ENCODE measurements at places on chromosomes 6 and 20.

DNA sequence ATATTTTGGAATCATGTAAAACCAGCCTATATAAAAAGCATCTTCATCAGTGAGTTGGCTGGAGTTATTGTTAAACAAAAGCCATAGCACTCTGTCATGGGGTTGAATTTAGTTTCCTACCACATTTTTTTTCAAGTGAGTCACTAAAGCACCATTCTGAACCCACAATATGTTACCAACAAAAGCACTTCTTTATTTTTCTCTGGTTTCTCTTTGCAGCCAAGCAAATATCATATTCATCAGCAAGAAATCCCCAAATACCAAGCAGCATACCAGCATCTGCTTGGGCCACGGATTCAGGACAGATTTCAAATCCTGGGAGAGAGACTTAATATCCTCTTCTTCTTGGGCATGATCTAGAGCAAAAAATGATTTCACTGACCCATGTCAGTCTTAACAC is 441.4 kb downstream of the BCKDHB start:
- DNase-seq: no peak

GRCh38 chr6:168534265-168534664 is 93.3 kb downstream of the SMOC2 start:
- DNase-seq: no peak

DNA sequence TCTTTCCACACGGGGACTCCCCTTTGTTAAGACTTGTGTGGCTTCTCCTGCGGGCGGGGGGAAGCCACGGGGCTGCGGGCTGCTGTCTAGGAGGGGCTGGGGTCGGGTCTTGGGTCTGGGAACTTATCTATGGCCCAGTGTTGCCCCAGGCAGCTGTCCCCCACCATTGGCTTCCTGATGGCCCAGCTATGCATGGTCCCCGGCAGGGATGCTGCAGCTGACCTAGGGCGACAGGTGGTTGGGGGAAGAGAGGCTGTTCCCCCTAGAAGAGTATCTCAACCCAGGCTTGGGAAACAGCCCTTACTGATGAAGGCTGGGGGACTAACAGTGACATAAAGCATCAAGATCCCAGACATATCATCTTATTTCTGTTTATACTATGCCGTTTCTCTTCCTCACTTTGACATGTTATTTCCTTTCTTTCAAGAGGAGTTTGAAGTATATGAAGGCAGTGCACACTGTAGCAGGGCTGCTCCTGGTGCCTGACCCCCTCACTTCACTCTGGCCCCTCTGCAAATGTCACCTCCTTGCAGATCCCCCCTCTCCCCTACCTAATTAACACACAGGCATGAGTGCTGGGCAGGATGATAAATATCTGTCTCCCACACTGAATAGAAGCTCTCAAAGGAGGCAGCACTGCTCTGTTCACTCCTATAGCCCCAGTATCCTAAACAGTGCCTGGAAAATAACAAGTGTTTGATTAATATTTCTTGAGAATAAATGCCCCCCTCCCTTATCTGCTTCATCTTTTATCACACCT is 87.0 kb downstream of the HIVEP2 start:
- DNase-seq: no peak

- DNase-seq: no peak
Observed at GRCh38 chr20:62539198-62540045, 63.6 kb upstream of the GATA5 start.

GRCh38 chr20:3258429-3258828 is 19.4 kb upstream of the SLC4A11 start:
- no peak for DNase-seq

DNA sequence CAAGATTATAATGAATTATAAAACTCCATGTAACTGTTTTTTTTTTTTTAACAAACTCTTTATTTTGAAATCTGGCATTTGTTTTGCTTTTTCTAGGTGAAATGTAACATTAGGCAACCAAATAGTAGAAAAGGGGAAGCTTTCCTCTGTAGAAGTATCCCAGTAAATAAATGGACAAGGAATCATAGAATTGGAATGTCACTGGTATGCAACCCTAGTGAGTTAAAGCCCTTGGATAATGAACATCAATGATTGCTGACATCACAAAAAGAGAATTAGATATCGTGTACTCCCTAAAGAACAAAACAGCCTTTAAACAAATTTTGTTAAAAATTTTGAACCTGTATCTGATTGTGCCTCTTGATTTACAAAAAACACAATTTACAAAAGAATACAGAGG is 93.9 kb upstream of the OGFRL1 start:
- DNase-seq: no peak

DNA sequence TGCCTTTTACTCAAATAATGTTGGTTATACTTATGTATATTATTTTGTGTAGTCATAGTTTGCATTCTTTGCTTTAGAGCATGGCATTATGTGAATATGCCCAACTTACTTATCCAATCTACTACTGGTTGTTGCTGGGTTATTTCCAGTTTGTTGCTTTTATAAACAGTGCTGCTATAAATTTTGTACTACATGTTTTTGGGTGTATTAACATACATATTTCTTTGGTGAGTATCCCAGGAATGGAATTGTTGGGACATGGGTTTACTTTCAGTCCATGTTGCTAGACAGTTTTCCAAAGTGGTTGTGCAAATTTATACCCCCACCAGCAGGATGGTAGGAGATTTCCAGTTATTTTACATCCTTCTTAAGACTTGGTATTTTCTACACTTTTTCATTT is 157.1 kb upstream of the THEMIS start:
- no peak for DNase-seq

- no peak for DNase-seq
Observed at GRCh38 chr20:58565461-58566175, 50.4 kb upstream of the APCDD1L start.

DNA sequence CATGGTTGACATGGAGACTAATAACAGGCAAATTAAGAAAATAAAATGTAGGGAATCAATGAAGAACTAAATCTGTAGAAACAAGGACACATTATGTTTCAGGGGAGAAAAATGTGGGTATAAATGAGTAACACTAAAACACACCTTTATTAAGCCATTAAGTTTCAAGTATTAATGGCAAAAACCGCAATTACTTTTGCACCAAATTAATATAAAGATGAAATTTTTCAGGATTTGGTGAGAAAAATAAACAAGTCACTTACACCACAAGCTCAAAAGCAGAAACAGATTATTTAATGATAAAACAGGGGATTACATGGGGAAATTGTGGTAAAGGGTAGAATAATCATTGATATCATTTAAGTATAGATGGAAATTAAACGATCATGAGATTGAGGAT is 793.8 kb upstream of the FLRT3 start:
- DNase-seq: no peak

GRCh38 chr20:56409521-56409920 is 2.5 kb upstream of the CASS4 start:
- DNase-seq: no peak

DNA sequence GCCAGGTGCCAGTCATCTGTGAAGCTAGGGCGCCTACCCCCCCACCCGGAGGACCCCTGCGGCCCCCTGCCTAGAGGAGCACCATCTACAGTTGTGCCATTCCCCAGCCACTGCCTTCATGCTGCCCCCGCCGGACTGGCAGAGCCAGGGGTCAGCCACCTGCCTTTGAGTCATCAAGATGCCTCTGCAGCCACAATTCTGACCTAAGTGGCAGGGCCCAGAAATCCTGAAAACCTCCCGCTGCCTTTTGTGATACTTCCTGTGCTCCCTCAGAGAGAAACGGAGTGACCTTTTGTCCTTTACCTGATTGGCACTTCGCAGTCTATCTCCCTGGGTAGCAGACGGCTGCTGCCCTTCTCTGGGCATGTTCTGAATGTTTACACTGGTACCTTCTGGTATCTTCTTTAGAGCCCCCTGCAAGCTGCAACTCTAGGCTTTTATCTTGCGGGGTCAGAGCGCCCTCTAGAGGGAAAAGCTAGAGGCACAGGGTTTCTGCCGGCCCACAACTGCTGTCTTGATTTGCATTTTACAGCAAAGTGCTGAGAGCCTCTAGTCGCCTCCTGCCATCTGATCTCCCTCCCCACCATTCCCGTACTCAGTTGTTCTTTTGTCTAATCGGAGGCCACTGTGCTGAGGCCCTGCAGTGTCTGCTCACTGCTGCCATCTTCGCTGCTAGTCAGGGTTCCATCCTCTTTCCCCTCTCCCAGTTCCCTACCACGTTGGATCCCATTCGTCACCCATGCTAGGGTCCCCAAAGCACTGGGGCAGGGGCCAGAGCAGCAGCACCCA is 26.9 kb downstream of the SPATA2 start:
- DNase-seq: peak; percentile 93

DNA sequence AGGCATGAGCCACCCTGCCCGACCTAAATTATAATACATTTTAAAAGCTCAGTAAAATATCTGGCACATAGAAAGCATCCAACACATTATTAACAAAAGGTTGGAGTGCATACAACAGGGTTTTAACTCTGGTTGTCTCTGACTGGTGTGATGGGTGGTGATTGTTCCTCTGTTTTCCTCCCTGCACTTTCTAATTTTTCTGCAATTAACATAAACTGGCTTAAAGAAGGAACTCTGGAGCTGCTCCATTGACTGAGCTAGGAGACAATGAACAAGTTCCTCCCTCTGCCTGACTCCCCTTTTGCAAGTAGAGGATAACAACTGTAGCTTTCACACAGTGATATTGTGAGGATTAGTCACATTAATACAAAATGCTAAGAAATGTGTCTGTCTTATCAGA is 48.5 kb upstream of the SIRPG start:
- DNase-seq: no peak

GRCh38 chr6:138957484-138957883 is 30.6 kb downstream of the REPS1 start:
- no peak for DNase-seq

GRCh38 chr6:110102411-110102810 is 77.1 kb downstream of the WASF1 start:
- DNase-seq: no peak

DNA sequence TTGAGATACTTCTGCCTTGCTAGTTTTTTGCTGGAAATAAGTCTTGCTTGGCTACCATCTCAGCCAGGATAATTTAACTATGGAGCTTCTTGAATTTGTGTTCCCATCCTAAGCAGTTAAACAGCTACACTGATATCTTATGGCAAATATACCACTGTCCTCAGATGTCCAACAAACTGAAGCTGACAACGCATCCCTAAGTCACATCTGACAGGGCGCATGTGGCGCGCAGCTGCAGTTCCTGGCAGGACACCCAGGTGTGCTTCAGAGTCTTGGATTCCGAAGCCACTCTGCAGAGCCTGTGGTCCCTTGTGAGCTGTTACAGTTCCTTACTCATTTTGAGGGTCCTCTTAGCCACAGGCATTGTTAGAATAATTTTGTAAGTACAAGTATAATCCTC is 127.9 kb downstream of the WDR27 start:
- no peak for DNase-seq

GRCh38 chr20:63896264-63897105 is 1.6 kb downstream of the DNAJC5 start:
- peak; percentile 85 for DNase-seq

GRCh38 chr6:136319732-136320131 is 30.1 kb upstream of the BCLAF1 start:
- peak; percentile 45 for DNase-seq

- DNase-seq: no peak
Observed at GRCh38 chr6:1313384-1313766, 1.5 kb downstream of the FOXQ1 start.

DNA sequence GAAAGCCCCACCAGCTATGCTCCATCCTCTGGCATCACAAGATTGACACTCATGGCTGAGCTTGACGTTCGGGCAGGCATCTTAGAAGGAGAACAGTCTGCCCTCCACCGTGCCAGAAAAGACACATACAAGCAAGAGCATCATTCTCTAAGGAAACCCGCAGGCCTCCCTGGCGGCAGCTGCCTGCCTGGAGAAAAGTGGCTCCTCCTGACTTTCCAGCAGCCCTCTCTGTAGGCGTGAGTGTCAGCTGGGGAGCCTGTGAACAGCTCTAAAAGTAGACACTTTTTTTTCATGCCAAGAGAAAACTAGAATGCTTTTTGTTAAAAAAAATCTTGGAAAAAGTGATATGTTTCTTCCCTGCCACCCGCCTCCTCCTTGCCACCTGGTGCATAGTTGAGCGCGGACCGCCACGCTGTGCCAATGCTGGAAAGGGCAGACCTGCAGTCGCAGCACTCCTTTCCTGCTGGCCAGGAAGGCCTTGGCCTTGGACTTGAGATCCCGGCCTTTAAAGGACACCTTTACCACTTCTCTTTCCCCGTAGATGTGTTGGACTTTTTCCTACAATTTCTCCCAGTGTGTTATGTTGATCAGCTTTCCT is 29.7 kb upstream of the INSM1 start:
- no peak for DNase-seq

DNA sequence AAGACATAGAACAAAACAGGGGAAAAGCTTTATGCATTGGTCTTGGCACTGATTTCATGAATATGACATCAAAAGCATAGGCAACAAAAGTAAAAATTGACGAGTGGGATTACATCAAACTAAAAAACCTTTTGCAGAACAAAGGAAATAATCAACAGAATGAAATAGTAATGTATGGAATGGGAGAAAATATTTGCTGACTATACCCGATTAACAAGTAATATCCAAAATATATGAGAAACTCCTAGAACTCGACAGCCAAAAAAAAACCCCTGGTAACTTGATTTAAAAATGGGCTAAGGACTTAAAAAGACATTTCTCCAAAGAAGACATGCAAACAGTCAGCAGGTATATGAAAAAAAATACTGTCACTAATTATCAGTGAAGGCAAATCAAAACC is 231.7 kb upstream of the MAN1A1 start:
- no peak for DNase-seq

- DNase-seq: no peak
Observed at GRCh38 chr6:859936-860335, 167.0 kb upstream of the EXOC2 start.

DNA sequence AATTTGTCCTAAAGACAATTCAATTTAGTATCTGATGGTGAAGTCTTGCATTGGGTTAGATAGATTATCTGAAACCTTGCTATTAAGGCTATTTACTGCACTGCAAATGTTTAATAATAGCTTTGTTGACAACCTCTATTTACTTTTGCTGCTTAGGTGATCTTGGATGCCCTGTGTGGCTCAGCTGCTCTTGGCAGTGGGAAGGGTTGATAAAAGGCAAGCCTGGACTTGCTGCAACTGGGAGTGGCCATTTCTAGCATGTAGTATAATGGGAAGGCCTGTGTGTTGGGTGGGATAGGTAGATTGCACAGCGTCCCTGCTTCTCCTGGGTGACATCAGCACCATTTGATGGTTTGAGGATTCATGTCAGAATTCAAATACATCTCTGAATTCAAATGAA is 49.1 kb downstream of the ARMC2 start:
- no peak for DNase-seq

GRCh38 chr6:163637524-163637923 is 223.0 kb downstream of the QKI start:
- DNase-seq: no peak

DNA sequence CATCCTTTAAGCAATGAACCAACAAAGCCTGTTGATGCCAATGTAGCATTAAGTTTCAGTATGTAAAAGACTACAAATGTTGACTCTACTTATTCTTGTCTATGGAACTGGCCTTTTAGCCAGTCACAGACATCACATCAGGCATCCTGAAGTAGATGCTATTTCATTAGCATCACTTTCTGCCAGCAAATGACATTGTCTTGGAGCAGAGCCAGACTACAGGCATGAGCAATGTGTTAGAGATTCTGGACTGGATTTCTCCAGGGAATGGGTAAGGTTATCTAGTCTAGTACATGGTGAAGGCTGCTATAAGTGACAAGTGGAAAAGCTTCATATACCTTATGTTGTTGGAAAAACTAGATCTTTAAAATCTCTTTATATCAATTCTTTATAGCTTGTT is 142.9 kb downstream of the ADGRB3 start:
- DNase-seq: no peak

GRCh38 chr6:36355819-36356218 is 19.1 kb upstream of the BNIP5 start:
- DNase-seq: no peak

GRCh38 chr20:44566018-44566417 is 16.4 kb upstream of the PKIG start:
- no peak for DNase-seq

- DNase-seq: no peak
Observed at GRCh38 chr6:19399406-19399805, 437.8 kb upstream of the ID4 start.
